ENCODE measurements at places on chromosomes 2 and 18. TPM values are rescaled to one million over a fixed set of nuclear protein-coding genes. Genes with fewer than 3 reads are reported as not detected.

- no peak for DNase-seq
These were observed 41.6 kb downstream of the FBXO48 start for GRCh38 chr2:68425503-68425902.

GRCh38 chr2:220370764-220371163 lies 743.3 kb downstream of the SLC4A3 start:
- DNase-seq = no peak

GRCh38 chr2:233756429-233757081 lies 3.5 kb upstream of the UGT1A1 start:
- no peak for DNase-seq

GRCh38 chr2:169095621-169096105 lies 26.3 kb downstream of the DHRS9 start:
- DNase-seq = peak; percentile 21

GRCh38 chr2:11365096-11365879 lies 20.9 kb upstream of the ROCK2 start:
- no peak for DNase-seq

- DNase-seq = no peak
These were observed 106.9 kb downstream of the CELF4 start for GRCh38 chr18:37458697-37459096.

DNA sequence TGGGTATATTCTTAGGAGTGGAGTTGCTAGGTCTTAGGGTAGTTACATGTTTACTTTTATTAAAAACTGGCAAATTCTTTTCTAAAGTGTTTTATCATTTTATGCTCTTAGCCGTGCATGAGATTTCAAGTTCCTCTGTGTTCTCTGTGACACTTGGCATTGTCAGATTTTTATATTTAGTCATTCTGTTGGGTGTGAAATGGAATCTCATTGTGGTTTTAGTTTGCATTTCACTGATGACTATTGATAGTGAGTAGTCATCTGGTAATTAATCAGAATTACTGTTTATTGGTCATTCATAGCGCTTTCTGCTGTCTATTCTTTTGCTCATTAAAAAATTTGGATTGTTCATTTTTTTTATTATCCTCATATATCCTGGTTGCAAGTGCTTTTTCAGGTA lies 34.1 kb downstream of the RAB3GAP1 start:
- DNase-seq = no peak

- no peak for DNase-seq
These were observed 55.8 kb downstream of the TTC32 start for GRCh38 chr2:19846030-19846429.

DNA sequence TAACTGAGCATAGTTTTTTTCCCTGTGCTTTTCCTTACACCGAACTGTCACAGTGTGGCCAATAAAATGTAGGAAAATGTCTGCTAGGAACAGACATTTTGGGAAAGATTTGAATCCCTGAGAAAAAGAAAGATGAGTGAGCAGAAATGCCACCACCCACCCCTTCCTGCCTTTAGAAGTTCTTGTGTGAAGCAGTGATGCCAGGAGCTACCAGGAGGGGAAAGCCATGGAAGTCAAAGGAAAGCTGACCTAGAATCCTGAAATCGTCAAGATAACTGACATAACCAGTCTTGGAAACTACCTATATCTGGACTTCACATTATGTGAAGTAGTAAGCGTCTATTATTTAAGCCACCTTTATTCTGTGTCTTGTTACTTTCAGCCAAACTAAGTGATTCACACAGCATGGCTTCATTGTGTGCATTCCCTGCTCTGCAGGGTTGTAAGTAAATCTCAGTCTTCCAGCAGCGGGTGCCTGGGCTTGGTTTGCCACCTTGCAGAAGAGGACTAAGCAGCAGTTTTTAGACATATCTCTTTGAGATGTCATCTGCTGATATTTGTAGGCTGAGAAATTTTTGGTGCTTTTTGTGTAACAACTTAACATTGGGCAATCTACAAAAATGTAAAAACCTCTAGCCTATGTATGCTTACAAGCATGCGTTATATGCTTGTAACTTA lies 11.2 kb upstream of the SPRED2 start:
- no peak for DNase-seq

- no peak for DNase-seq
These were observed 3.5 kb downstream of the SNTG2 start for GRCh38 chr2:953975-954686.

DNA sequence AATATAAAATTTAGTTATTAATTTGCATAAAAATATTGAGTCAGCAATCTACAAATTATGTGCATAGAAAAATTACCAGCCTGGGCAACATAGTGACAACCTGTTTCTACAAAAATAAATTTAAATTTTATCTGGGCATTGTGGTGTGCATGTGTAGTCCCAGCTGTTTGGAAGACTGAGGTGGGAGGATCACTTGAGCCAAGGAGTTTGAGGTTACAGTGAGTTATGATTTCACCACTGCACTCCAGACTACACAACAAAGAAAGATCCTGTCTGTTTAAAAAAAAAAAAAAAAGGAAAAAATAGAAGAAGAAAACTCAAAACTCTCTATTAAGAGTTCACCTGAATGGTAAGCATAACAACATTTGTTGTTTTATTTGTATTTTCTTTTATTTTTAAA lies 1048.4 kb upstream of the CDH2 start:
- no peak for DNase-seq

GRCh38 chr2:55033076-55033742 lies 17.0 kb downstream of the RTN4 start:
- no peak for DNase-seq

DNA sequence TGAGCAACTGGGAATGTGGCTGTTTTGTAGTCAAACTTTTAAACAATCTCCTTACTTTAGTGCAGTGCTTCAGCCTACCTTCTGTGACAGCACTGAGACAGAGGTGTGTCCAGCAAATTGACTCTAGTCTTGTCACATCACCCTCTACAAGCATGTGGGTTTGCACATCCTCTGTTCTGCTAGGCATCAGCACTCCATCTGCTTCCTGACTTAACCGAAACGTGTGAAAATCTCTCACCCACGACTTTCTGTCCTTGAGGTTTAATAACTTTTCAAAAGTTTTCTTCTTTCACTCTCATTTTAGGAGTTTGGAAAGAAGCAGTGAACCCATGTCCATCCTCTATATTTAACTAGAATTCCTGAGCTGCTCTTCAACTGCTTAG lies 42.6 kb downstream of the TTR start:
- no peak for DNase-seq

The WNT6 gene
- not detected for total RNA-seq

The DYSF gene
- total RNA-seq = 0.23 TPM

The SH3RF3 gene
- total RNA-seq = 1.7 TPM

The PSMA8 gene
- total RNA-seq = 0.73 TPM

The KCNK3 gene
- not detected for total RNA-seq

The LOXHD1 gene
- total RNA-seq = 0.14 TPM

The RBM44 gene
- 1.0 TPM for total RNA-seq

The CCDC74A gene
- 3.7 TPM for total RNA-seq

The RTP5 gene
- total RNA-seq = not detected
